HTR-8/SVneo (cell line): ENCODE measurements at places on chromosomes 5 and 9.
A peak's percentile ranks its signal among the peaks of the same experiment; 100 is the strongest.

- DNase-seq, result no peak
These were observed 209.5 kb downstream of the DCP2 start for GRCh38 chr5:113186061-113186460.

- no peak for DNase-seq
These were observed 52.8 kb downstream of the CAST start for GRCh38 chr5:96714951-96715451.

DNA sequence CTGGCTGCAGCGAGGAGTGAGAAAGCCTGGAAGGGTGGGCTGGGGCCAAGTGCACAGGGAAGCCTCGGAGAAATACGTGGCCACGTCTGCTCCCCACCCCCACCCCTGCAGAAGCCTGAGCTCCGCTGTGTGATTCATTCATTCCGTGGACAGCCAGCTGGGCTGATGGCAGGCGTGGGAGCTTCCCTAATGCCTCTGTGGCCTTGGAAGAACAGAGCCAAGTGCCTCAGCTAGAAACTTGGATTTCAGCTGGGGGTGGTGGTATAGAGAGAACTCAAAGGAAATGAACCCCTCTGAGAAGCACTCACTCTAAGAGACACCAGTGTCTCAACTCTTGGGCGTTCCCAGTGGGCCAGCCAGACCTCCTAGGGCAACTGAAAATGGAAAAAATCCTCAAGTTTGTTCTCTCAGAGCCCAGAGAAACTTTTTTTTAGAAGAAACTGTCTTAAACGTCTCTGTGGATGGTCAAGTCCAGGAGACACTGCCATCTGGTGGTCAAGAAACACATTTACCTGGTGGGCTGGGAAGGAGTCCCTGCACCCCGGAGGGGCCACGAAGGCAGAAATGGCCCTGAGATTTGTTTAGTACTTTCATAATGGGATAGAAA is 18.0 kb downstream of the ATOX1 start:
- DNase-seq, result peak; percentile 78

DNA sequence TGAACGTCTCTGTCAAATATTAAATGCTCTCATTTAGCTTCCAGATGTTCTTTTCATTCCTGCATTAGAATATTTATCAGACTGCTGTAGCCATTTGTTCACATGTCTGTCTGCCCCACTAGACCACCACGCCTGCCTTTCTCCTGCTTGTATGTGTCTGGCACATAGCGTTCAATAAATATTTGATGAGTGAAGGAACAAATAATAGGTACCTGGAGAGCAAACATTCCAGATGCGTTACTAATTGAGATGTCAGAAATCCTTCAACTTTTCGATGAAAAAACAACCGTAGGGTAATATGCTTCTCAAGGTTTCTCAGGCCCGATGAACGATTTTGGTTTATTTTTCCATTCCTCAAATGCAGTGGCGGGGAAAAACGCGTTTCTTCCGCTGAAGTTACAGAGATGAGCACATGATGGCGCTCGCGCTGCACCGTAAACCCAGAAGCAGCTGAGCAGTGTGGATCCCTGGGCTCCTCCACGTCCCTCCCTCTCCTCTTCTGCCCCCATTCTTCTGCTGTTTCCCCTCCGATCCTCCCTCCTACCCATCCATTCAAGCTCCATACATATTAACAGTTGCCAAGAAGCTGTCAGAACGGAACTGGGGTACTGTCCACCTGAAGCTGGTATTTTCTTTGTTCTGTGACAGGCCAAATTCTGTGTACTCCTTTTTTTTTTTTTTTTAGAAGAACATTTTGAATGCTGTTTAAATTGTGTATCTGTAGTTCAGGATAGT is 245.4 kb downstream of the MPDZ start:
- DNase-seq, result peak; percentile 38

- DNase-seq, result no peak
These were observed 249.1 kb downstream of the CEMIP2 start for GRCh38 chr9:71519098-71519696.

DNA sequence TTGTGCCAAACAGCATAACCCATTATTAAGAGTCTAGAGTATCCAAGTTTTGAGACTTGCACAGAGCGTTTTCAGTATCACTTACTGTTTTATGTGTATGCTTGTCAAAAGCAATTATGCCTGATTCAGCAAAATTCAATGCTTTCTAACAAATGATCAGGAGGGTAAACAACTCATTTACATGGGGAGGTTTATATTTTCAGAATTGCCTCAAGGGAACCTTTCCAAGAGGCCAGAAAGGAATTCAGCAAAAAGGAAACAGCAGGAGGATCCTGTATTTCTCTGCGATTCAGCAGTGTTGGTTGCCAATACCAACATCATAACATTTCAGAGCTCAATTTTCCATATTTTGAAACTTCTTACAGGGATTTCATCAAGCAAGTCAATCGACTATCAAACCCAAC is 69.3 kb upstream of the DAB2 start:
- DNase-seq, result no peak

DNA sequence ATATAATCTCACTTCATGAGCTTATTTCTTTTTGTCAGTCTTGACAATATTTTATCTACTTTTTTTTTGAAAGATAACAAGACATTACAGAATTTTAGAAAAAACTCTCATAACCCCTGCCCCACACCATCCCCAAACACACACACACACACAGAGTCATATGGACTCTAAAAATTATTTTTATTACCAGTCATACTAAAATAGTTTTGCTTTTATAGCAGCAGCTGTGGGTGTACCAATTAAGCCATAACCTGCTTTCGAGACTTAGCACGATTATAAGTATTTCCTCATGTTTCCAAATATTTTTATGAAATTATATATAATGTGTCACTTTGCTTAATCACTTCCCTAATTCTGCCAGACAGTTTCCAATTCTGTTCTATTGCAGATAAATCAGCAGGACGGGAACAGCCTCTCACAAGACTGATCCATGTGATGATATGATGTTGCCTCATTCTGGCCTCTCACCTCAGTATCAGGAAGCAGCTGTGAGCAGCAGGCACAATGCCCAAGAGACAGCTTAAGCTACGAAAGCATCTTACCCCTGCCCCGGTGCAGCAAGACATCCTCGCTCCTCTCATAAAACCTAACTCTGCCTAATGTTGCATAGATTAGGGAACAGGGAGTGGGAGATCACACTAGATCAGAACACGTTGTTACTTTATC is 7.0 kb downstream of the PDCL start:
- no peak for DNase-seq

DNA sequence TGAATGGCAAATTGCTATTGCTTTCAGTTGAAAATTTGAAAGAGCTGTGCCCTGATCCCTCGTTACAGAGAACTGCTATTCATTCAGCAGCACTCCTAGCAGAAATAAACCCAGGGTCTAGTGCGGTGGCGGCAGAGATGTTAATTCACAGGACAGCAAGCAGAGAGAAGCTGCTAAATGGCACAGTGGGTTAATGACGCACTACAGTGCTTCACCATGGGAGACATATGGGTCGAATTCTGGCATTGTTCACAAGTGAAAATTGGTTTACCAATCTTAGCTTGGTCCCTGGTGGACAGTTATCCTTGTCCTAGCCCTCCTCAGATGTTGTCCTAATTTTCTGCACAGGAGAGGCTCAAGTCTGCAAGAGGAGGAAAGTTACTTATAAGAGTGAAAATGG is 807.4 kb downstream of the TLE1 start:
- no peak for DNase-seq
